IMR-90 (cell line): ENCODE measurements at places on chromosomes 5 and 9. TPM values are rescaled to one million over a fixed set of nuclear protein-coding genes. Genes with fewer than 3 reads are reported as not detected.
A peak's percentile ranks its signal among the peaks of the same experiment; 100 is the strongest.

JAKMIP2 gene
- total RNA-seq, result under 0.01 TPM in 1 of 2 replicates, not detected in the other

TSLP gene
- total RNA-seq, result 0.28 and 0.54 TPM in 2 replicates

- no peaks in the 10 kb centered on the region; the same call in 1 of the 2 replicates for H3K27me3 ChIP-seq
- H3K27ac ChIP-seq, result no peak overlapping the region
- no peaks in the 10 kb centered on the region for H3K36me3 ChIP-seq
- 0 out of 2 replicates have a peak, but pooled peaks cover 4% of the 10 kb centered on the region for H3K4me1 ChIP-seq
Observed at GRCh38 chr9:136488247-136489214, 5.7 kb upstream of the SEC16A start.

- no peak overlapping the region for H3K4me3 ChIP-seq
- DNase-seq, result no peak
- no peaks in the 10 kb centered on the region for H3K27me3 ChIP-seq
- no peaks in the 10 kb centered on the region for H3K36me3 ChIP-seq
- H3K4me1 ChIP-seq, result no peaks in the 10 kb centered on the region
Observed at GRCh38 chr5:114148253-114148652, 213.6 kb upstream of the KCNN2 start.

DNA sequence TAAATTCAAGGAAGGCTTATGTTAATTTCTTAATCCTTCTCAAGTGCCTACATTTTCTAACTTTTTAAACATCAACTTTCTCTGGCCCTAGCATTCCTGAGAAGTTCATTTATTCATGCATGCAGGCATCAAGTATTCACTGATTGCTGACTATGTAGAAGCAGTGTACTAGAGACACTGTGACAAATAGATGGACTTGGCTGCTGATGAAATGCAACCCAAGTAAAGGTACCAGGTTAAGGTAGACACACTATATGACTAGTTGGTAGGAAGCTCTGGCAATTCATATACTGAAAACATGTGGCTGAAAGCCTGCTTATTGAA, 66.6 kb downstream of the PRLR start:
- H3K27ac ChIP-seq, result no peak overlapping the region
- H3K36me3 ChIP-seq, result no peaks in the 10 kb centered on the region
- no peaks in the 10 kb centered on the region for H3K4me1 ChIP-seq

- H3K27ac ChIP-seq, result no peak overlapping the region
- H3K4me3 ChIP-seq, result no peak overlapping the region
- DNase-seq, result peak; percentile 32
Observed at GRCh38 chr5:107893642-107894041, 222.9 kb upstream of the EFNA5 start.

DNA sequence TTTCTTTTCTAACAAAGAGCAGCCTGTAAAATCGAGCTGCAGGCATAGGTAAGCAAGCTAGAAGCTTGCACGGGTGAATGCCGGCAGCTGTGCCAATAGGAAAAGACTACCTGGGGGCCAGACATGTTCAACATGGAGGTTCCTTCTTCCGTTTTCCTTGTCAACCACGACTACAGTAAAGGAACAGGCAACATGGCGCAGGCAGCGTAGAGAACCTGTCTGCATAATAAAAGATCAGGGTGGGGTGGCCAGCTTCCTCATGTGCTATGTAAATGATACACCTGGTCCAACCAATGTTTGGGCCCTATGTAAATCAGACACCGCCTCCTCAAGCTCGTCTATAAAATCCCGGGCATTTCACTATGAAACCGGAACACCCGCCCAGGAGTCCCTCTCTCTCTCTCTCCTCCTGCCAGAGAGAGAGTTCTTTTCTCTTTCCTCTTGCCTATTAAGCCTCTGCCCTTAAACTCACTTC, 103.8 kb upstream of the LIFR start:
- H3K36me3 ChIP-seq, result no peaks in the 10 kb centered on the region
- no peak for DNase-seq
- no peak overlapping the region for H3K27ac ChIP-seq
- peaks cover 12% of the 10 kb centered on the region for H3K27me3 ChIP-seq

DNA sequence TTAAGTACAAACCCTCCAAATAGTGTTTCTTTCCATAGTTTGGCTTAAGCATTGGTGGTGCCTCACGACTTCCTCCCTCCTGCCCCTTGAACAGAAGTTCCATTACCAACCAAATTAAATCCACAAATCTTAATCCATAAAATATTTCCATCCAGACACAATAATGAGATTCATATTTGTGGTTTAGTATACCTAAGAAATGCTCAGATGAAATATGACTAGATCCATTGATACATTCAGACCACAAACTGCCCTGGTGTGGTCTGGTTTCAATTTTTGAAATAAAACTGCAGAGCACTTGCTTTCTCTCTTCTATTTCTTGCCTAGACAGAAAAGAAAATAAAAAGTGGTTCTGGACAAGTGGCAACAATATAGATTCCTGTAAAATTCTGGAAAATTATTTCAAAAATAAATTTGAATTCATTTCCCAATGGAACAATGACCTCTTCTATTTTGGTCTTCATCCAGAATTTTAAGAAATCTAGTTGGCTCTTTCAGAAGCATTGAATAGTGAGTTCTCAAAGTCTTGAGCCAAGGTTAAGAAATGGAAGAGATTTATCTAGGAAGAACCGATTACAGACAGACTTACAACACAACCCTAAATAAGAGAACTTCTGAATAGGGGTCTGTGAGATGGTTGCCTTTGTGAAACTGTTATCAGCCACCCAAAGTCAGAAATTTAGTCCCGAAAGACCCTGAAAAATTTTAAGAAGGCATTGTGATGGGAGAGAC, 14.0 kb downstream of the TNC start:
- no peak overlapping the region for H3K27ac ChIP-seq
- no peak for DNase-seq
- peaks cover 5% of the 10 kb centered on the region; the same call in 1 of the 2 replicates for H3K4me1 ChIP-seq
- H3K27me3 ChIP-seq, result no peaks in the 10 kb centered on the region

ZNF354C gene
- total RNA-seq, result 5.6 and 7.2 TPM in 2 replicates

- peaks cover 5% of the 10 kb centered on the region for H3K4me1 ChIP-seq
- H3K27ac ChIP-seq, result no peak overlapping the region
- DNase-seq, result no peak
- no peaks in the 10 kb centered on the region for H3K36me3 ChIP-seq
Observed at GRCh38 chr5:81246697-81247096, 13.6 kb downstream of the CKMT2 start.

DNA sequence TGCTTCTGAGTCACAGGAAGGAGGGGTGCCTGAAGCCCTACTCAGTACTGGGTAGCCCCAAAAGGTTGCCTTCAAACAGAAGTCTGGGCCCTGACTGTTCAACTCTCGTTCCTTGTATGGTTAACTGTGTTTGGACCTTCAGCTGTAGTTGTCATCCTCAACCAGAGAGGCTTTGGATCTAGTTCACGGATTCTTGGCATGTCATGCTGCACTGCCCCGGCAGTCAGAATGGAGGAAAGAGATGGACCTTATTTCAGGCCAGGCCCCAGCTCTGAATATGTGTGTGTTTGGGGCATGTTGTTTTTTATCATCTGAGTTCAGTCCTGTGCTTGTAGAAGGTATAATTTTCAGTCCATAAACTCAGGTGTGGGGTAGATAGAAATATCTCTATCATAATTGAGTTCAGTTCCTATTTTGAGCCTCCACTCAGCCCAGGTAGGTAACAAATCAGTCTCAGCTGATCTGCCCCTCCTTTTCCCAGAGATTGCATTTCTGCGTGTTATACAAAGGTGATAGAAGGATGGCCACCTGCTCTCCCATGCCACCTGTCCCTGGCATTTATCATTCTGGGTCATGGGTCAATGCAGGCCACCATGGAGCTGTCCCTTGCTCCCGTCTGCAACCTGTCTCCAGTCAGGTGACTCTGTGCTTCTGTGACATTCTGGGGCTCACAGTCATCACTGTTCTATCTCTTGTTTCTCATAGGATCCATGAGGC, 127.5 kb upstream of the CPEB4 start:
- H3K36me3 ChIP-seq, result no peaks in the 10 kb centered on the region
- peaks cover 7% of the 10 kb centered on the region for H3K4me1 ChIP-seq
- H3K27me3 ChIP-seq, result peaks cover 2% of the 10 kb centered on the region
- H3K27ac ChIP-seq, result no peak overlapping the region

- peak within 1 kb of the TSS; percentile 78 for H3K4me3 ChIP-seq
- no peaks in the 10 kb centered on the region for H3K27me3 ChIP-seq
- H3K4me1 ChIP-seq, result peaks cover 33% of the 10 kb centered on the region
- DNase-seq, result peak; percentile 84
Observed at GRCh38 chr9:124257844-124258606, at the start of gene NEK6. Gene NEK6, plus strand, starts transcription at chr9:124257949. Its CDS starts 44,016 bp downstream, at chr9:124301965.
